ENCODE measurements at places on chromosomes 16 and 17.

DNA sequence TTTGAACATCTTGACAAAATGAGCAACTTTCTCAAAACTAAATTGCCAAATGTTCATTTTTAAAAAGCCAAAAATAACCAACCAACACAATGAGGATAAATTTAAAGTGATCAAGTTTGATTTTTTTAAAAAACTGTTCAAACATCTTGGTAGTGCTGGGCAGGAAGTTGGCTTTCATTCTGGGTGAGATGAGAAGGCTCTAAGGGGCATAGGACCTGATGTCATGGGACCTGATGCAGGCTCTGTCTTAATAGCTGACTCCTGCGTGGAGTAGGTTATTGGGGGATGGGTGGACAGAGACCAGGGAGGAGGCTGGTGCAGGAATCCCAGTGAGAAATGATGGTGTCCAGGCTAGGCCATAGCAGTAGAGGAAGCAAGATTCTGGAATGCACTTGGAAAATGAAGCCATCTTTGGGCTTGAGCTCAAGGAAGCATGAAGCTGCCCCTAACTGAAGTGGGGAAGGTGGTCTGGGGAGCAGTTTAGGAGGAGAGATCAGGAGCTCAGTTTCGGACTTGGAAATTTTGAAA, 20.4 kb downstream of the NLRC5 start:
- DNase-seq, result peak; percentile 56

DNA sequence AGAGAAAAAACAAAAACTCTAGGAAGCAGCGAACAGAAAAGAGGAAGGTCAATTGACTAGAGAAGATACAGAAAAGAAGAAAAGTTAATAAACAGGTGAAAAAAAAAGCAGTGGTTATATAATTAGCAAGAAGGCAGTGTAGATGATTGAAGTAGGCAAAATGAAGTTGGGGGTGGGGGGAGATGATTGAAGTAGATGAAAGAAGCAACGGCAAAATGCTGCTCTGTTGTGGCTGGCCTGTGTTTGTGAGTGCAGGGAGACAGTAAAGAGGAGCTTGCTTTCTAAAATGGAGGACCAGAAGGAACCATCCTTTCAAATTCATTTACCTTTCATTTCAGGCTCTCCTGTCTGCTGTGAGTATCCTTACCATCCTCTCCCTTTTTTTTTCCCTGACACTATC, 3.6 kb downstream of the EVI2B start:
- DNase-seq, result peak; percentile 62

DNA sequence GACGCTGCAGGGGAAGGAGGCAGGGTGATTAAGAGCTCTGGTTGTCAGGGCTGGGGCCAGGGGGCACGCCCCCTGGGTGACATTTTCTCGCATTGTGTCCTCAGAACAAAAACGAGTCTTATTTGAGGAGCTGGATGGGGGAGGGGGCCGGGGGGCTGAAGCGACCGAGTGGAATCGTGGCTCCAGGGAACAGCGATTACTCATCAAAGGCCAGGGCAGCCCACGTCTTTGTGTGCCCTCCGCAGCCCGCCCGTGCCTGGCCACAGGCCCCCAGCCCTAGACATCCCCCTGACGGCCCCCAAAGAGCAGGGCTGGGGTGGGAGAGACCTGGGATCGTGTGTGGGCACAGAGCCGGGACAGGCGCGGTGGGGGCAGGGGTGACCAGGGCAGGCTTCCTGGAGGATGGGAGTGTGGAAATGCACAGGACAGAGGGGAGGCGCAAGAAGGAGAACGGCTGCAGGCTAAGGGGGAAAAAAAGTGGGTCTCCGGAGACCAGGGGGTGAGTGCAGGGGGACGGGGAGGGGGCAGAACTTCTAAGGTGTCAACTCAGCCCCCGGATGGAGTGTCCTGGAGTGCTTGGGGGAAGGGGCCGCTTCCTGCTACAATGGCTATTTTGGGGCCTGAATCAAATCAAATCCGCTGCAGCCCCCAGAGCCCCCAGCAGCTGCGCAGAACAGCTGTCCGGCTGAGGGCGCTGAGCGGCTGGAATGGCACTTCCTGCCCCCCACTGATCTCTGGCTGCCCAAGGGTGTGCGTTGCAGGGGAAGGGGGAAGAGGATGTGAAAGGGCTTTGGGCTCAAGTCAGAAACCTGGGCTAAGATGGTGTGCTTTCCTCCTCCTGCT, 24.0 kb upstream of the PHB1 start:
- peak; percentile 9 for DNase-seq

- DNase-seq, result no peak
Observed at GRCh38 chr16:19033761-19034160, 33.7 kb upstream of the COQ7 start.

GRCh38 chr16:77905374-77905920, 116.9 kb upstream of the CLEC3A start:
- DNase-seq, result no peak

- DNase-seq, result no peak
Observed at GRCh38 chr17:17675925-17676534, 5.2 kb upstream of the RAI1 start.

DNA sequence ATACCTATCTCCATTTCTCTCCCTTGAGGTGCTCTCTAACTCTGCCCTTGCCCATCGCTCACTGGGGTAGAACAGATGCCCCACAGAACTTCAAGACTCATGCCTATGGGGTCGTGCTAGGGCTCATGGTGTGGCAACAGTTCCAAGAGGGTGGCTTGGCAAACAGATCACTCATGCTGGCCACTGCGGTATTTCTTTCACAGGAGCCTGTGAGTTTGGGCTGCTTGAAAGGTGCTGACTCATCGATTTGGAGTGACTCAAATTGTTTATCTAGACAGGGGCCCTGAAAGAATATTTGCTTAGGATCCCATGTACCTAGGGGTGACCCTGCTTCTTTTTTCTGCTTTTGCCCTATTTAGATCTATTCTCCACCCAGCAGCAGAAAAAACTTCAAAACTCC, 69.9 kb downstream of the IRX5 start:
- no peak for DNase-seq

GRCh38 chr17:3972931-3973330, 8.7 kb upstream of the ATP2A3 start:
- no peak for DNase-seq

GRCh38 chr16:53792161-53792951, 88.4 kb downstream of the FTO start:
- DNase-seq, result no peak

GRCh38 chr16:79185711-79186110, 414.8 kb downstream of the MAF start:
- DNase-seq, result no peak

Measured in CD4-positive, alpha-beta T cell (primary cell).